ENCODE measurements at places on chromosomes 3 and 15.

- no peak for DNase-seq
These were observed 62.8 kb downstream of the RFX7 start for GRCh38 chr15:56180851-56181250.

GRCh38 chr15:39622660-39623516, 42.0 kb downstream of the THBS1 start:
- DNase-seq, result no peak

GRCh38 chr3:30634761-30635735, 28.6 kb downstream of the TGFBR2 start:
- DNase-seq, result no peak

DNA sequence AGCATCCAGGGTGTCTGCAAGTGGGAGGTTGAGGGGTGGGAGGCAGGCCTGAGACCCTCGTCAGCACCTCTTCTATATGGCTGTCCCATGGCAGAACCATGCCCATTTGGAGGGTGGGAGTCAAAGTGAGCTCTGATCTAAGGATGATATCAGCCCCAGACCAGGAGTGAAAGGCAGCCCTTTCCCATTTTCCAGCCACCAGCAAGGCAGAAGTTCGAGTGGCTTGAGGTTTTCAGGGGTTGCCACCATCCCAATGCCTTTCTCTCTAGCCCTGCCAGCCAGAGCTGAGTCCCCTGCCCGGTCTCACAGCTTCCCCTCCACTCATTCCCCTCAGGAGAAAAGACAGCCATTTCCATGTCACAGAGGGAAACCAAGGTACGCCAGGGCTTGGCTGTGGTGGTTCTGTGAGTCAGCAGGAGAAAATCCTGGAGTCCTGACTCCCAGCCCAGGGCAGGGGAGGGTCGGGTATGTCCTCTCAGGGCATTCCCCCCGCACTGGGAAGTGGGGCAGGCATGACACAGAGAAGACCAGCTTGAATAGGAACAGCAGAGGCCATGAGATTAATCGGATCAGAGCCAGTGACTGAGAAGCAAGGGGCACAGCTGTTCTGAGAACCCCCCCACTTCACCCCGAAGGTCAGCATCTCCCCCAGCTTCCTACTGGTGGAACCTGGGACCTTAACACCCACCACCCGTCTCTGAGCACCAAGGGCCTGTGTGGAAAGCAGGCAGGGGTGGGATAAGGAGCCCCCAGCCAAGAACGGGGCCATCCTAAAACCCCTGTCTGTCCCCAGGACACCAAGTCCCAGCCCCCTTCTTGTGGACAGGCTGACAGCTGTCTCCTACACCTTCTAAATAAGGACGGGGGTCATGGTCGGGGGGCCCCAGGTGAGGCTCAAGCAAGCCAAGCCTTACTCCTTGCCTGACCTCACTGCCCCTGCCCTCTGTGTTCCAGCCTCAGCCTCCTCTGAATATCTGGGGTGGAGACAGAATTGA, 965 bp upstream of the SLC38A3 start:
- DNase-seq, result no peak

- DNase-seq, result peak; percentile 52
These were observed 46.8 kb downstream of the KBTBD8 start for GRCh38 chr3:67044955-67045354.

DNA sequence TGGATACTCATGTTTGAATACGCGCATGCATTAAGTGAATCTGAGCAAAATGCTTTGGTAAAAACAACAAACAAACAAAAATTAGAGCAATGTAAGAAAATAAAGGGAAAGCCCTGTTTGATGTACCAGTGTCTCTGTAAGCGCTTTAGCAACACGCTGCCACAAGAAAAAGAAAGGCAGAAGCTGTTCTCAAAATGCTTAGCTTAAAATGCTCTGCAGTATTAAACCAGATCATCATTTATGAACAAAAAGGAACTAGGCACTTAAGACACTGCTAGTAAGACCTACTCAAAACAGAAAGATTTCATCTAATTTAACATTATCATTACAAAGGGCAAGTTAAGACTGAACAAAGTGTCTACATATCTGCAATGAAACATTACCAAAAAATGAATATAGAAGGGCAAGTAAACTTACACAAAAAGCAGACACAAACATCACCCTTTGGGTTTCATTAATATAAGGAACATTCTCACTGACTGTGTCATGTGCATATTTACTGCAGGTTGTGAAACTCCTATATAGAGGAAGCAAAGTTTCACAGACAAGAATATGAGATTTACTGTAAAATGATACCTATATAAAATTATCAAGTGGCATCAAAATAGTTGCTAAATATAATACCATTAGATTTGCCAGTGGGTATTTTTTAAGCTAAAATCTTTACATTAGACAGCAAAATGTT, 102.1 kb downstream of the FBXL22 start:
- DNase-seq, result no peak

DNA sequence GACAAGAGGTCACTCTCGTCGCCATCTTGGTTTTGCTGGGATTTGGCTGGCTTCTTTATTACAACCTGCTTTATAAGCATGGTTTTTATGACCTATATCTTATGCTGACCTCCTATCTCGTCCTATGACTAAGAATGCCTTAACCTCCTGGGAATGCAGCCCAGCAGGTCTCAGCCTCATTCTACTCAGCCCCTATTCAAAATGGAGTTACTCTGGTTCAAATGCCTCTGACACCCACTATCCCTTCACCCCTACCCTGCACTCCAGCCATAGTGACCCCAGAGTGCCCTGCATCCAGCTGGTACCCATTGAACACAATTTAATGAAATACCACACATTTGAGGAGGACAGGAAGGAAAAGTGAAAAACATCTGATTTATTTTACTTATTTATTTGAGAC, 23.4 kb downstream of the METTL6 start:
- DNase-seq, result no peak

DNA sequence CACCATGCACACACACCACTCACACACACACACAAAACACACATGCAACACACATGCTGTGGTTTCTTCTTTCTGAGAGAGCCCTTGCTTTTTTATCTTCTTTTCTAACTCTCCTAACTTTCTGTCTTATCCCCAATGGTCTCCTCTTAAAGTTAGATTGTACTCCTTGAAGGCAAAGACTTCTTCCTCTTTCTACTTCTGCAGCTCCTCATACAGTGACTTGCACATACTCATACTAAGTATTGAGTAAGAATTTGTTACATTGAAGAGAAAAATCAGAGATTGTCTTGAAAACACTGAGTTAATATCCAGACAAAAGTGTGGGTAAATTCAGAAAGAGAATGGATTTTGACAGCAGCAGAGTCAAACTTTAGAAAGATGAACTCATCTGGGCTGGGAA, 64.4 kb downstream of the GTPBP8 start:
- DNase-seq, result no peak

- peak; percentile 39 for DNase-seq
These were observed 39.4 kb upstream of the IDH2 start for GRCh38 chr15:90141646-90142045.

- peak; percentile 89 for DNase-seq
These were observed 20.7 kb upstream of the LPP start for GRCh38 chr3:188133219-188133618.

- DNase-seq, result no peak
These were observed 531.4 kb downstream of the ZIC1 start for GRCh38 chr3:147940405-147941193.

- no peak for DNase-seq
These were observed 65.5 kb downstream of the LINGO1 start for GRCh38 chr15:77567202-77567601.

- DNase-seq, result no peak
These were observed 188.5 kb upstream of the PROK2 start for GRCh38 chr3:71973274-71974030.
